Fibroblast of lung (primary cell): ENCODE measurements at places on chromosomes 3 and 15. TPM values are rescaled to one million over a fixed set of nuclear protein-coding genes. Genes with fewer than 3 reads are reported as not detected.

Gene KNG1
- not detected in 2 replicates for polyA plus RNA-seq

GRCh38 chr3:10150987-10151386 is 9.4 kb downstream of the VHL start:
- DNase-seq, result no peak

Gene BCL2A1
- 0.31 and 2.6 TPM in 2 replicates for polyA plus RNA-seq

GRCh38 chr3:185950728-185951127 is 12.9 kb upstream of the TRA2B start:
- DNase-seq, result no peak

Gene EXD1
- 0.02 TPM in 1 of 2 replicates, not detected in the other for polyA plus RNA-seq

DNA sequence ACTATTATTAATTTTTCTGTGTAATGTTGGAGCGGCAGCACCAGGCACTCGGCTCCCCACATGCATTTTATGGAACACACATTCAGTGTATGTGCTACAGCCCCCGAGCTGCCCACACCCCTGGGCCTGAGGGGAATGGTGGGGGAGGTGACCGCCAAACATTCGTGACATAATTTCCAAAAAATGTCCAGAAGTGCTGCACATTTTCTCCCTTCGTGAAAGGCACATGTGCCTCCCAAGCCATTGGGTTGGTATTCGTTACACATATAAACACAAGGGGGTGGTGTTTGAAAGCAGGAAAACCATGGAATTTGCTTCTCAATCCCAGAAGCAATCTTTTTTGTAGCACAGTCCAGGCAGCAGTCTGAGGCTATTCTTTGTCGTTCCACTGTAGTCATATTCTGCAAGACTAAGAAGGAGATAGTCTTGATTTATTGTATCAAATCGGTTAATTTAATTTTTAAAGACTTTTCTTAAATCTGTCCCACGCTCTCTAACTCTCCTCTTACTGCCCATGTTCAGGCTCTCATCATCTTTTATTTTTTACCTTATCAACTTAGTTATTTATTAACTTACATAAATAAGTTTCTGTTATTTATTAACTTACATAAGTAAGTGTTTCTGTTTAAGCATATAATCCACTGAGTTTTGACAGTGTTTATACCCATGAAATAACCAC is 39.2 kb upstream of the POLR2M start:
- peak; percentile 79 for DNase-seq

GRCh38 chr3:158961911-158962310 is 160.1 kb downstream of the MFSD1 start:
- DNase-seq, result no peak

- DNase-seq, result no peak
Observed at GRCh38 chr15:33313491-33313890, 2.7 kb downstream of the RYR3 start.

Gene ATP8B4
- 1.5 and 3.5 TPM in 2 replicates for polyA plus RNA-seq

DNA sequence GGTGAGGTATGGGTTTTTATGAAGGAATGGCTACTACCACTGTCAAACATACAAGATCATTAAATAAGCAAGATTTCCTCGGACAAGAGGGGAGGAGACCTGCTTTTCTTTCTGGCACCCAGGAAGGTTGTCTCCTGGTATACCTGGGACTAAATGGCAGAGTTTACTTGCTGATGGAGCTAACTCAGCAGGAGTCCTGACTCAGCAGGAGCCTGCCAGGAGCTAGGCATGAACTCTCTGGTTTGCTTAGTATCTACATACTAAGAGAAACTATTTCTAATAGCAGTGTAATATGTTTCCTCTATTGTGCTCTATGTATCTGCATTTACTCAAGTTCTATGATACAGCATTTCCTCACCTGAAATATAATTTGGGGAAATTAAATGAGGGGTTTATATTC is 404.2 kb downstream of the RSL24D1 start:
- DNase-seq, result no peak

GRCh38 chr15:36627566-36627965 is 48.1 kb downstream of the CDIN1 start:
- DNase-seq, result no peak

GRCh38 chr3:73745526-73746191 is 120.9 kb upstream of the PDZRN3 start:
- peak; percentile 56 for DNase-seq

DNA sequence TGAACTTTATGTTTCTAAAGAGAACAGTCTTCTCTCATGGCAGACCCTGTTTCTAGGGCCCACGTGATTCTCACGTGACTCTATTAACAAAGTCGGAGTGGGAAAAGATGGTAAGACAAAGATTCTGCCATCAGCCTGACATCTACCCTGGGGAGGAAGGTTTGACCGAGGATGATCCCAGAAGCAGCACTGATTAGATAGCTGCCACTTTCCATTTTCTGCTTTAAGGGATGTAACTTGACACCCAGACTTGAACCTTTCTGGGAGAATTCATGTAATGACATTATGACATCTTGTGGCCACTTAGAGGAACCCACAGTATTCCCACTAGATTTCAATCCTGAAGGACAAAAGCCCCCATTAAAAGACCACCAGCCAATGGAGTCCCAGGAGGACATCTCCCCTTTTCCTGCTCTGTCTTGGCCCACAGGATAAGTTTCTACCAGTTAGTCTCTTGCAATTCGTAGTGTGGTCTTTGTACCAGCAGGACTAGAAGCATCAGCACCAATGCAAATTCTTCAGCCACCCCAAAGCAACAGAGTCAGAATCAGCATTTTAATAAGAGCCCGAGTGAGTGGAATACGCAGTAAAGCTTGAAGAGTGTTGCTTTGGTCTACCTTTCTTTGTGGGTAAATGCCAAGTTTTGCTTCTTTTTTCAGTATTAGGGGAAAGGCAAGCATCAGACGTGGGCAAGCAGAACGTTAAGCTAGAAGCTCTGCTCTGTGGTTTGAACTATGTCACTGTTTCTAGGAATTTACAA is 480.5 kb upstream of the PROK2 start:
- DNase-seq, result peak; percentile 14

DNA sequence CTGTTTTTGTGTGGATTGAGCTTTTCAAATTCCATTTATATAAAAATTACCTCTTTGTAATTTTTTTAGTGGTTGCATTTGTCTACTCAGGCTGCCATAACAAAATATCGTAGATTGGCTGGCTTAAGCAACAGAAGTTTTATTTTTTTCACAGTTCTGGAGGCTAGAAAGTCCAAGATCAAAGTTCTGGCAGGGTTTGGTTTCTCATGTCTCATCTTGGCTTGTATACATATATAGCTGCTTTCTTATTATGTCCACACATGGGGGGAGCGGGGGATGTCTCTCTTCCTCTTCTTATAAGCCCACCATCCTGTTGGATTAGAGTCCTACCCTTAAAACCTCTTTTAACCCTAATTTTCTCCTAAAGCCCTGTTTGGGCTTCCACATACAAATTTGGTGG is 28.5 kb downstream of the MGA start:
- peak; percentile 29 for DNase-seq

GRCh38 chr3:190436331-190436730 is 13.4 kb downstream of the TMEM207 start:
- DNase-seq, result peak; percentile 68

Gene GOLGA8J
- not detected in 2 replicates for polyA plus RNA-seq

Gene CCR1
- polyA plus RNA-seq, result 0.99 and 9.9 TPM in 2 replicates

GRCh38 chr15:23385886-23386430 is 31.4 kb downstream of the GOLGA8S start:
- no peak for DNase-seq

DNA sequence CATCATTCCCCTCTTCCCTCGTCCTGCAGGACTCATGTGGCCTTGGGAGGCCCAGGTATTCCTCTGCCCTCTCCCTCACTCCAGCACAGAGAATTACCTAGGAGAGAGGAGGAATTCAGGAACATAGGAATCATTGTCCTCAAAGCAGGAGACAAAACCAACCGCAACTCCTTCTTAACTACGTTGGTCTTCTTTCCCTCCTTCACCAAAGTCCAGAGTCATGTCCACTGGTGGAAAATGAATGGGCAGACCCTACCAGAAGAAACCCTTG is 55.0 kb upstream of the SKOR1 start:
- no peak for DNase-seq

Gene MLH1
- 34.4 and 47.2 TPM in 2 replicates for polyA plus RNA-seq

Gene CILP
- polyA plus RNA-seq, result 0.06 and 0.17 TPM in 2 replicates

- DNase-seq, result no peak
Observed at GRCh38 chr3:14199641-14200040, 21.0 kb downstream of the LSM3 start.

- peak; percentile 94 for DNase-seq
Observed at GRCh38 chr3:113746548-113747282, at the start of gene ATP6V1A. ATP6V1A (plus strand) TSS chr3:113747035; CDS start chr3:113778754, 31,719 bp downstream.

DNA sequence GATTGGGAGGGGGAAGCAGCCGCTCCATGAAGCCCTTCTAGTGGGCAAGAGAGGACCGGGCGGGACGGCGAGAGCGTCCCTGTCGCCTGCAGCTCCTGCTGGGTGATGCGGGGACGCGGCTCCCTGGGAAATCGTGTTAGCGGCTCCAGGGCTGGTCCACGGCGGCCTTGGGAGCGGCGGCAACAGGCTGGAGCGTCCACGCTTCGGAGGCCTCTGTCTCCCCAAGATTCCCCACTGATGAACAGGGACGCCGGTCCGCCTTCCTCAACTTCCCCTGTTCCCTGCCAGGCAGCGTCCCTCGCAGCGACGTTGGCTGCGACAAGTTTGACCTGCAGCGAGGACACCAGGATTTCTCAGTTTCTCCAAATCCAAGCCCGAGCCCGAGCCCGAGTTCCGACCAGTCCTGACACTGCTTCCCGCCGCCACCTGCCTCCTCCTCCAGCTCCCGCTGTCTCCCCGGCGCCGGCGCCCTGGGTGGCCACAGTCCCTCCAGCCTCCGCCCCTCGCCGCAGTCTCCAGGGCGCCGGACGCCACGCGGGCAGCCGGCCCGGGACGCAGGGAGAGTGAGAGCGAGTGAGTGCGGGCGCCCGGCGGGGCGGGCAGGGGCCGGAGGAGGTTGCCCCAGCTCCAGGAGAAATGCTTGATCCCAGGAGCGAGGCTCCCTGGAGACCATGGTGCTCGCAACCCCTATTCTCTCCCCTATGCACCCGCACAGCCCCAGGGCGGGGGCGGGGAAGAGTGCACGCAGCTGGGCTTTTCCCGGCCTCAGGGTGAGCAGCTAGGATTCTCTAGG is 78.1 kb upstream of the RNF7 start:
- peak; percentile 56 for DNase-seq

DNA sequence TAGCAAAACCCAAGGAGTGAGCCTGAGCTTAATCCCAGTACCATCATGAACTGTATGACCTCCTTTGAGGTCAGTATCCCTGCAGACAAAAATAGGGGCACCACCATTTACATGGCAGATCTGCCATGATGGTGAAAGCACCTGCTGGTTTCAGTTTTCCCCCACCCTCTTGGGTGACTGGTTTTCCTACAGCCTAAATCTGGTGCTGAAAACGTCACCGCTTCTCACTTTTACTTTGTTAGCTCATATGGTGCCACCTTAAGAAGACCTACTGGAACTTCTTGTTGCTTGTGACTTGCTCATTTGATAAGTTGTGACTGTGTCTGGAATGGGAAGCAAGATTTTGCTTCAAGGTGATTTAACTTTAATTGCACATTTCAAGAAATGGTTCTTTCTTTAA is 5.1 kb downstream of the PPP1R2 start:
- no peak for DNase-seq

GRCh38 chr3:126157083-126157768 is 23.2 kb downstream of the ALDH1L1 start:
- no peak for DNase-seq

- peak; percentile 62 for DNase-seq
Observed at GRCh38 chr3:129783470-129783869, 110.0 kb downstream of the TMCC1 start.

DNA sequence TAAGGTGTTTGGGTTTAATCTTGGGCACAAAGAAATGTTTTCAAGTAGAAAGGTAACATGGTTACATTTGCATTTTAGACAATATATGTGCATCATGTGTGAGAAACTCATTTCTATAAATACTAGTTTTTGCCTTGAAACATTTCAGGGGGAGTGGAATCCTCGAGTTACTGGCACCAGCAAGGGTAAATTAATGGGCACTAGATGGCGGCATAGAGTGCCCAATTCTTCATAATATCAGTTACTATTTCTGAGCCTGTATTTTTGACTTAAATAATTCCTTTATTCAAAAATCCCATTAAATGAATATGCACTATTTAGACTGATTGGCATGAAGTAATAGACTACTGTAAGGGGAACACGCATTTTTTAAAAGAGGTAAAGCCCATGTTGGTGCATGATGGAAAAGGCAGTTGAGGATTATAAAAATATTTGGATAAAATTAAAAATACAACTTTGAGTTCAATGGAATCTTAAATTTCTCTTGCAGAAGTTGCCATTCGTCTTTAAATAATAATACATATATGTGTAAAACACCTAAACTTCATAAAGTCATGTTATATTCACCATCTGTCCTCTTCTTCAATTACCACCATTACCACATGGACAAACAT is 106.3 kb downstream of the ZBTB20 start:
- peak; percentile 62 for DNase-seq

DNA sequence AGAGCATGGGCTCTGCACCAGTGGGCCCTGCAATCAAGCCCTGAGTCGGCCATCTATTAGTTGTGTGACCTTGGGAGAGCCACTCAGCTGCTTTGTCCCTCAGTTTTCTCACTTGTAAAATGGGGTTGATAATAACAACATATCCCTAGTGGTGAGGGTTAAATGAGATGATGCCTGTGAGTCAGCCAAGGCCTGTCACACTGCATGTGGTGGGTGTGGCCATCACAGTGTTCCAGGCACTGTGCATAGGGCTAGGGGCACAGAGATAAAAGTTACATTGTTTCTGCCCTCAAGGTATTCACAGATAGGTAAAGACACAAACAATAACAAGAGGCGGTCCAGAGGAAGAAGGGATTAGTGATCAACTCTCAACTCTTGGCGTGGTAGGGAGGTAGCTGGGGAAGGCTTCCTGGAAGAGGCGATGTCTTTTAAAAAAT is 19.5 kb downstream of the SMAD6 start:
- no peak for DNase-seq

DNA sequence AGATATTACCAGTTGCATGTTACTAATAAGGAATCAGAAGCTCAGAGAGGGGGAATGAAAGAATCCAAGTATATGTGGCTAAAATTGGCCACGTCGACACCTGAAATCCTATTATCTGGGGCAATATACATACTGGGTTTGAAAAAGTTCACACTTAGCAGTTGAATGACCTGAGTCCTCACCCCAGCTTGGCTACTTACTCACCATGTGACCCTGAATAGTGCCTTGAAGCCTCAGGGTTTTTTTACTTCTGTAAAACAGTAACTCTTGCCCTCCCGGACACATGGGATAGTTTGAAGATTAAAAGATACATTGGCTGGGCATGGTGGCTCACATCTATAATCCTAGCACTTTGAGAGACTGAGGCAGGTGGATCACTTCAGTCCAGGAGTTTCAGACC is 342.2 kb upstream of the TPRG1 start:
- DNase-seq, result no peak

Gene MUC20
- polyA plus RNA-seq, result 0.16 and 0.54 TPM in 2 replicates

DNA sequence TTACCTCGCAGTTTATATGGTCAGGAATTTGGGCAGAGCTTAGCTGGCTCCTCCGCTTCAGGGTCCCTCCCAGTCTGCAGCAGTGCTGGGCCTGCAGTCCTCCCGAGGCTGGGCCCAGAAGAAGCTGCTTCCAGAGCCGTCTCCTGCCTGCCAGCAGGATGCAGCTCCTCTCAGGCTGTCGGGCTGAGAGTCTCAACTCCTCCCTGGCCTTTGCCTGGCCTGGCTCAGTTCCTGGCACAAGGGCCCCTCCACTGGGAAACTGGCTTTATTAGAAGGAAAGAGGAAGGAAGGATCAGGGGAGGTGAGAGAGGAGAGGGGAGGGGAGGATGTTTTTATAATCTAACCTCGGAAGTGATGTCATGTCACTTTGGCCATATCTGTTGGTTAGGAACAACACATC is 72.8 kb downstream of the GABRG3 start:
- DNase-seq, result no peak
